ENCODE measurements at places on chromosomes 7 and 10. TPM values are rescaled to one million over a fixed set of nuclear protein-coding genes. Genes with fewer than 3 reads are reported as not detected.

GRCh38 chr10:128322950-128323349, 196.7 kb upstream of the MKI67 start:
- DNase-seq, result no peak

GRCh38 chr7:868189-868486, 8.2 kb upstream of the GET4 start:
- DNase-seq, result no peak

DNA sequence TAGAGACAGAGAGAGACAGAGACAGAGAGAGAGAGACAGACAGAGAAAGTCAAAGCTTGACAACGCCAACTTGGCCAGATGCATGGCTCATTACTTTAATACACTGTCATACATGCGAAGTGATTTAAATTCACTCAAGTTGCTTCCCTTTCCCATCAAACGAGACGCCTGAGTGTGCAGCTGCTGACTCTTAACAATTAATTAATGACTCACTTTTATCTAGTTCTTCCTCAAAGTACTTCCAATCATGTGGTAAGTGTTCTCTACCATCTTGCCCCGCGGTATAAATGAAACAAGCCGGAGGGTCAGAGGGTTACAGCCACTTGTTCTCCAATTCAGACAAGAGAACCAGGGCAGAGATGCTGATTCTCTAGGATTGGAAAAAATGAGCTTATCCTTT, 90.8 kb downstream of the SFMBT2 start:
- DNase-seq, result no peak

- no peak for DNase-seq
Observed at GRCh38 chr7:42833411-42833810, 78.5 kb downstream of the C7orf25 start.

DNA sequence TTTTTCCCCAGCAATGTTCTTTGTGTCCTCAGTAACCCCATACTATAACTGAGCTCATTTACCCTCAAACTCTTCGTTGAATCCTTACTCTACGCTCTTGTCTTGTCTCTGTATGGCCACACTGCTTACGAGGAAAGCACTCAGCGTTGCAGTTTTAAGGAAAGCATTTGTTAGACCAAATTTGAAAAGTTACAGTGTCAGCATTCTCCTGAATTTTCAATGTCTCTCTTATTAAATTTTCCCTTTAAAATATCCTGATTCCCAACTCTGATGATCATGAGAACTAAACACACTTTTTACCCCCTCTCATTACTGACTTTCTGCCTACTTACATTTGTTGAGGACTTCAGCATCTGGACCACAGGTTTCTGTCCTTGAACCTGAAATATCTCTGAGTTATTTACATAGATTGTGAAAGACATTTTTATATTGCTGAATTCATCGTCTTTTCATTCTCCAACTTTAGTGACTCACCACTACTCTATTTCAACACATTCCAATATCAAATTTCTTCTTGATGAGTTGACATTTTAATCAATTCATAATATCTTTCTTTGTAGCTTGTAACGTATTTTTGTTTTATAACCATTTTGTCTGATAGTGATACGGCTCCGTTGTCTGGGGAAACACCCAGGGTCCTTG, 19.8 kb upstream of the VWDE start:
- no peak for DNase-seq

The SLC39A12 gene
- 0.08 TPM for total RNA-seq

DNA sequence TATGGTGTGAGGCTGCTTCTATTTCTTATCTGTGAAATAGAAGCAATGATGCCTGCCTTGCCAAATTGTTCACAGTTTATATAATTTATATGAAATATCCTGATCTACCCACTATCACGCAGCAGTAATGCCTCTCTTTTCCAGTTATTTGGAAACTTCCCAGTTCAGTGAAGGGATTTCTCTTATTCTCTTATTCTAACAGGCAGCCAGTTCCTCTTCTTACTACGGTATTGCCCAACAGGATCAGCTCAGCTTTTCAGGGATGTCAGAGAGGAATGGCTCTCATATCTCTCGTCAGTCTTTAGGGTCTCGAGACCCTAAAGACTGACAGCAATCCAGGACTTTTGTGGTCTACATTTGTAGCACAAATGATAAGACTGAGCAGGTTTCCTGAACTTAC, 215.6 kb downstream of the CREB5 start:
- no peak for DNase-seq

DNA sequence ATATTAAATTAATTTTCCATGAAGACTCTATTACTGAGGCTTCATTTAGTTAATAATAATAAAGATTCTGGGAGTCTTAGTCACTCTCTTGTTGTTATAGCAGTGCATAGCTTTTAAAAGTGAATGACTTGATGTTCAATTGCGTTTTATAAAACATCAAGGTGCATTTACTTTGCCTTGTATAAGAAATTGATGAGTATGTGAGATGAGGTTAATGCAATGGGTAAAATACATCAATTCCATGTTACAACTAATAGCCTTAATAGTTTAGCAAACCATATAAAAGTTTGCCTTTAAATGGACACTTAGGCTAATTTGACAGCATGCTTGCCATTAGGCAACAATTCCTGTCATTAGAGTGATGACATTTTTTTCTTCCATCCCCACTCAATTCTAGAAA, 173.6 kb upstream of the TEX47 start:
- DNase-seq, result no peak

Data from left colon (tissue), 2 donors.